ENCODE measurements at places on chromosomes 12 and 14.
A peak's percentile ranks its signal among the peaks of the same experiment; 100 is the strongest.

- DNase-seq, result no peak
Measured at GRCh38 chr14:83320837-83321236, 1787.2 kb upstream of the SEL1L start.

DNA sequence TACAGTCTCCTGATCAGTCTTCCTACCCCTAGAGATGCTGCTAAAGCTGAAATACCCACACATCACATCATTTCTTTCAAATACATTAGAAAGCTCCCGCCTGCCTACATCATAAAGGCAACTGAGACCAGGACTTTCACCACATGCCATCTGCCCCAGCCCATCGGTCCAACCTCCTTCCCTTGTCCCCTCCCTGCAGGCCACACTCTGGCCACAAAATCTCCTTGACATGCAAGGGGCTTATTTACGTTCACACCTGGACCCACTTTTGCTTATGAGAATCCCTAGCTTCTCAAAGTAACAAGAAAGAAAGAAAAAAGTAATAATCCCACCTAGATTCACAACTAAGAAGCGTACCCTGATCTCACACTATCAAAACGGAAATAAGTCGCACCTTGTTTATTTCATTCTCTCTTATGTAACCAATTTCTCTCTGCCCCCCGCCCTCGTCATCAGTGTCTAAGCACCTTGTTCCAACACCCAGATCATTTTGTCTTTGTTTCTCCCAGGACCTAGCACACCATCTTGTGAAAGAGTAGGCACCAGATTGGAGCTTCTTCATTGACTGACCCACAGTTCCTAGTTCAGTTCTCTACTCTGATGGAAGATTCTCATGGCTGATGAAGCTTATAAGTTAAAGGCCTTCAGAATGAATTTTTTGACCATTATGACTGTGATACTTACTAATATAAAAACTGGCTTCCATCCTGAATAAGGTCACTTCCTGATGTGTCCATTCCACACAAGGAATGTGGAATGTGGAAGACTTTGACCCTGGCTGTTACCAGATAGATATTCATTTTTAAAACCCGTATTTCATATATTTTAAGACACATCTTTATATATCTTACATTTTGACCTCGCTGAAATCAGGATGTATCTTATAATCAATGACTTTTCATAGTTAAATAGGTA lies 7.7 kb downstream of the WSB2 start:
- no peak for DNase-seq

DNA sequence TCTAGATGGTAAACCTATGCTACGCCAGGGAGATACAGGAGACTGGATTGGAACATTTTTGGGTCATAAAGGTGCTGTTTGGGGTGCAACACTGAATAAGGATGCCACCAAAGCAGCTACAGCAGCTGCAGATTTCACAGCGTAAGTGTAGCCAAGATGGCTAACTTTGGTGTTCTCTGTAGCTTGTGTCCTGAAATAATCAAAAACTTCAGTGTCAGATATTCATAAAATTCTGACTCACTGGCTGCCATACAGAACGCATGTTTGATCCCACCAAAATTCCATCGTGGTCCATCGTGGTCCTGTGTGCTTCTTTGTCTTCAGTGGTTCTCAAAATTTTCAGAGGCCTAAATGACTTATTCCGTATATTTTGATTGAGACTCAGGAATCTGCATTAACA lies 1.3 kb downstream of the STRAP start:
- no peak for DNase-seq

DNA sequence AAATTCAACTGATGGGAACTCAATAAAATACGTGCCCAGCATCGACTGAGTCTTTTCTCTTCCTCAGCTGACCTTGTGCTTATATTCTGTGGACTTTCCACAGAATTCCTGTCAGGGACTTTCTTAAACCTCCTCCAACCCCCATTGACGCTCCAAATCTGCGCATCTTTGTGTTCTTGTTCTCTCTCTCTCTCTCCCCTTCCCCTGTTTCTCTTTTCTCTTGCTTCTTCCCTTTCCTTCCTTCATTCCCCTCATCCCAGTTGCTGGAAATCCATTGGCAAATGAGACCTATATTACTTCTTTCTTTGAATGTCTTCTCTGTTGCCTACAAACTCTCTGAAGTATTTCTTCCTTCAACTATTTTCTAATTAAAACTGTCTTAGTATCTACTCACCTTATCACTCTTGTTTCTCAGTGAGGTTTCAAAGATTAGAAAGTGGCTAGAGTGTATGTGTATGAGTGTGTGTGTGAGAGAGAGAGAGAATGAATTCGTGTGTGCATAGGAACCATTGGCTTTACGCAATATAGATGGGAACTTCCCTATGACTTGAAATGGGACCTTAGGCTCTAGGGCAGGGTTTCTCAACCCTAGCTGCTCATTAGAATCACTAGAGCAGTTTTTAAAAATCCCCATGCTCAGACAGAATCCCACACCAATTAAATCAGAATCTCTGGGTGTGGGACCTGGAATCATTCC lies 41.8 kb upstream of the DHRS7 start:
- no peak for DNase-seq

GRCh38 chr14:22848351-22849164 lies 12.2 kb downstream of the MMP14 start:
- no peak for DNase-seq

DNA sequence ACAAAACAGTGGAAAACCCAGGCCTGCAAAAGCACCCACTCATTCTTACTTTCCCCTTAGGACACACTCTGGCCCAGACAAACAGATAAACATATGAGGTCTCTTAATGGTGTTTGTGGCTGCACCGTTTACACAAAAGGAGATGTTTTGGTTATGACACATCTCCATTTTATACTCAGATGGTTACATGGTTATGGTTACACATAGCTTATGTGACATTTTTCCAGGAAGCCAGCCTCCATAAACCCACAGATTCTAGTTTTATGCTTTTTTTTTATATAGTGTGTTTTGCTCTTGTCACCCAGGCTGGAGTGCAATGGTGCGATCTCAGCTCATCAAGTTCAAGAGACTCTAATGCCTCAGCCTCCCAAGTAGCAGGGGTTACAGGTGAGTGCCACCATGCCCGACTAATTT lies 3.5 kb upstream of the KLRD1 start:
- DNase-seq, result no peak

- no peak for DNase-seq
Measured at GRCh38 chr12:119012179-119012578, 30.8 kb downstream of the SRRM4 start.

- DNase-seq, result no peak
Measured at GRCh38 chr12:84920331-84920730, 7.7 kb upstream of the SLC6A15 start.

DNA sequence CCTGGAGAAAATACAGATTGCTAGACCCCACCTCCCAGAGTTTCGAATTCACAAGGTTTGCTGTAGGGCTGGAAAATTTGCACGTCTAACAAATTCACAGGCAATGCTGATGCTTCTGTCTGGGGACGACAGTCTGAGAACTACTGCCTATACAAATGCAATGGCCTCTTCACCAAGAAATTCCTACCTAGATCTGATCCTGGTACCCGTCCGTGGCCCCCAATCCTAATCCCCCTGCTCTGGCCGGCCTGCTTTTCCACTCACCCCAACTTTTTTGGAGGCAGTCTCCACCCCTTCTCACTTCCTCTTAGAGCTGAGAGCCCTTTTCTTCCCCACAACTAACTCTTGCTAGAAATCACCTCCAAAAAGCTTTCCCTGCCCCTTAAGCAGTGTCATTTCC lies 3.1 kb upstream of the SSH1 start:
- no peak for DNase-seq

- DNase-seq, result no peak
Measured at GRCh38 chr12:643475-644302, 19.6 kb downstream of the NINJ2 start.

GRCh38 chr12:27549236-27549800 lies 25.3 kb downstream of the PPFIBP1 start:
- DNase-seq, result no peak

GRCh38 chr14:103732868-103733620 lies 17.4 kb downstream of the ZFYVE21 start:
- no peak for DNase-seq

DNA sequence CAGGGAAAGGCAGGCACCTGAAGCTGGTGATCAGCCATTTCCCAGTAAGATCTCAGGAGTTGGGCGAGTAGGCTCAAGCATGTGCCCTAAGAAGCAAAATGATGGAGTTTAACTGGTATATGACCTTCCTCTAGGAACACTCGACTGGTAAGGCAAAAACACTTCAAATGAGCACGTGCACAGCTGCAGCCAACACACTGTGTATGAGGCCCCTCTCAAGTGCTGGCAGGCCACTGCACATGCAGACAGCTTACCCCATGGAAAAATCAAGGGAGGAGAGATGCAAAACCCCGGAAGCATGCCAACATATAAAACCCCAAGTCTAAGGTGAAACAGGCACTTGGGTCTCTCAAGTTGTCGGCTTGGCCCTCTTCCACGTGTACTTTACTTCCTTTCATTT lies 39.2 kb downstream of the TTLL5 start:
- DNase-seq, result no peak

- peak; percentile 0 for DNase-seq
Measured at GRCh38 chr12:52123487-52124186, 44.1 kb downstream of the SMIM41 start.

DNA sequence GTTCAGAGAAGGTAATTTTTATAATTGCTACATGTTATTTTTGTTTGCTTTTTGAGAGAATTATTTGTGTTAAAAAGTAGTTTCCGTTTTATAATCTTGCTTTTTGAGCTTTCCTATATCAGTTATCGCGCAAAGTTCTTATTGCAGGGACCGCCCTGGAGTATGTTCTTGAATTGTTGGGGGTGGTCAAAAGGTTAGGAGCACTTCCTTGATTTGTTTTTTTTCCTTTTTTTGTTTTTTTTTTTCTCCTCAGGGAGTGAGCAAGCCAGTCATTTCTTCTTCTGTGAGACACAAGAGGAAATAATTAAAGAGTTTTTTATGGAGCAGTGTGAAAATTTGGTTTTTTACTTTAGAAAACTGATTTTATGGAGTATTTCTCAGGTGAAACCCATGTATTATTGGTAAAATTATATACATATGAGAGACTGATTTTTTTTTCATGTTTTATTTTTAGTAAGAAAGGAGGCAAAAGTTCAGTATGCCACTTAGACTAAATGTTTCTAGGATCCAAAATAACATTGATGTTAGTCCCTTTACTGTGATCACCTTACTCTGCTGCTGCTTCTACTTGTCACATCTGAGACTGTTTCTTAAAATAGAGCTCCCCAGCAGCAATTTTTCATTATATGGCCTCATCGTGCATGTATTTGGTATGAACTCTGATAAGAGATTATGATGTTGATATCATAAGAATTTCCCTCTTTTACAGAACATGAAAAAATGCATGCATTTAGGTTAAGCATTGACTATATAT lies 26.6 kb downstream of the PLEKHA5 start:
- no peak for DNase-seq

- no peak for DNase-seq
Measured at GRCh38 chr12:64943686-64944085, 119.2 kb downstream of the TBC1D30 start.

DNA sequence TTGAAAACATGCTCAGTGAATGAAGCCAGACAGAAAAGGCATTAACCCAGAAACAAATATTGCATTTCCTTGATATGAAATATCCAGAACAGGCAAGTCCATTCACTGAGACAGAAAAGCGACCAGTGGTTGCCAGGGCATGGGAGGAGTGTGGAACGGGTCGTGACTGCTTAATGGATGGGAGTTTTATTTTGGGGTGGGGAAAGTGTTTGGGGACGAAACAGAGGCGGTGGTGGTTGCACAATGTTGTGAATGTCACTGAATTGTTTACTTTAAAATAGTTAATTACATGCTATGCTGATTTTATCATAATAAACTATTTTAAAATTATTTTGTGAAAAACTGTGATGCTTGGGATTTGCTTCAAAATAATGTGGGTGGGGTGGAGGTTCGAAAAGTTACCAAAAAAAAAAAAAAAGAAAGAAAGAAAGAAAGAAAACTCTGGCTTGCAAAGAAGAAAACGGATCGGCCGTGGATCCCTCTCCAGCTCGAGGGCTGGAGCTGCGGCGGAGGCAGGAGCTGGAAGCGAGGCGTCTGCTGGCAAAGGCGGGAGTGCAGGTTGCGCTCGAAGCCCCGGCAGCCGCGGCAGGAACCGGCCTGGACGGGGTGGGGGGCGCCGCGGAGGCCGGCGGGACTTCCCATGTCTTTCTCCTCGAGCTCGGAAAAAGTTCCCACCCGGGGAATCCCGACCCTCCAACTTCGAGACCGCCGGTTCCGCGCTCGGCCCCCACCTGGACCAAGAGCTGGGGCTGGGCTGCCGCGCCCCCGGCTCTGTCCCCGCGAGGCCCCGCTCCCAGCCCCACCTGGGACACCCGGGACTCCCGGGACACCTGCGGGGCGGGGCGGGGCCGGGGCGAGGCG lies 524 bp upstream of the P2RX2 start:
- no peak for DNase-seq

- DNase-seq, result no peak
Measured at GRCh38 chr12:20473133-20473532, 104.8 kb downstream of the PDE3A start.

DNA sequence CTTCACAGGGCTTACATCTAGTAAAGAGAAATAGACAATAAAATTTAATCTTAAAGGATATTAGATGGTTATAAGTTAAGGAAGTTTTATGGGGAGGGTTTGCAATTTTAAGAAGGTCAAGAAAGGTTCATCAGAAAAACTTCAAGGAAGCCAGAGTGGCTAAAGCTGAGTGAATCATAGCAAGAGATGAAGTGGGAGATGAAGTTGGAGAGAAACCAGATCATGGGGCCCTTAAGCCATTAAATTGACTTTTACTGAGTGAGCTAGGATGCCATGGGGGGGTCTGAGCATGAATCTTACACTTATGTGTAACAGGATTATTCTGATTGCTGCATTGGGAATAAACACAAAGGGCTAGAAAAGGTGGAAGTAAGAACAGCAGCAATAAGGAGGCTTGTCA lies 189.2 kb downstream of the LRIG3 start:
- no peak for DNase-seq

DNA sequence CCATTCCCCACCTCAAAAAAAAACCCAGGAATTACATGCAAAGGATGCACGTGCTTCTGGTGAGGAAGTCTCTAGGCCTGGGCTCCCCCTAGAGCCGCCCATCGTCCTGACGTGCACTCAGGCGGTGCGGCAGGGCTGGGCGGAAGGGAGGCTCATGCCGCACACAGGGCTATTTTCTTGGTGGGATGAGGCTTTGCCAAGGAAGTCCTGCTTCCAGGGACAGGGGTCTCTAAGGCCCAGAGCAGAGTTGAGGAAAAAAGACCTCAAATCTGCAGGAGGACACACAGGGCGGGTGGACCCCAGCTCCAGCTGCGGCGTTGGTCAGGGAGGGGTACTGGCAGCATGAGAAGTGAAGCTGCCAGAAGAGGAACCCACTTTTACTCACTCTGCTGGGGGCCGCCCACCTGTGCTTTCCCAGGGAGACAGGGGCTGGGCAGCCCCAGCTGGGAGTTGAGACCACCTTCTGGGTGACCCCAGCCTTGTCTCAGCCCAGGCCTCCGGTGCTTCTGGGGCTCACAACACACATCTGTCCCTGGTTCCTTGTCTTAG lies 4.2 kb downstream of the RHOF start:
- DNase-seq, result no peak

GRCh38 chr12:111171832-111172231 lies 197.1 kb downstream of the PHETA1 start:
- no peak for DNase-seq

All from cerebellum (tissue), 4 donors.